ENCODE measurements at places on chromosomes 5 and 9.

DNA sequence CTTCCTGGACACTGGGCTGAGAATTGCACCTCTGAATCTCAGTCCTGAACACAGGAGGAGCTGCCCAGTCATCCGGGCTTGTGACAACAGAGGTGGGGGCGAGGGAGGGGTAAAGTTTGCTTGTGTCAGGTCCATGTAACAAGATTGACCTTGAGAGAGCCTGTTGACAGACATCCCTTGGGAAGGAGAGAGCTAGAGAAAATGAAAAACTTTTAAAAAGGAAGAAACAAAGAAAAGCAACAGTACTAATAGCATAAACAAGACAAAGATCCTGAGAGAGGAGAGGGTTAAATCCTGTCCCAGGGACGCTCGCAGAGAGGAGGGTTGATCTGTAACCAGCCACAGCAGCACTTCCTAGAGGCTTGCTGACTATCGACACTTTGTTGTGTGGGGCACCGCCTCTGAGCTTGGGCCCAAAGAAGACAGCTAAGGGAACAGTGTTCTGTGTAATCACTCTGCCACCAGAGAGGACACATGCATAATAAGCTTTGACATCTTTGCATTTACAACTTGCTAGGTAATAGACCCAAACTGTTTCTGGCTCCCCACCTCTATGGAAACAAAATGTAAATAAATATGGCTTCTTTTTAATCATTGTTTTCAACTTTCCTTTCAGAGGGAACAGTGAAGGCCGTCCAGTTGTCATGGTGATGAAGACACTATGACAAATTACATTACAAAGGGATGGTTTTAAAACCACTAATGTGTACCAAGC, 363.7 kb downstream of the CSNK1G3 start:
- no peak for DNase-seq

DNA sequence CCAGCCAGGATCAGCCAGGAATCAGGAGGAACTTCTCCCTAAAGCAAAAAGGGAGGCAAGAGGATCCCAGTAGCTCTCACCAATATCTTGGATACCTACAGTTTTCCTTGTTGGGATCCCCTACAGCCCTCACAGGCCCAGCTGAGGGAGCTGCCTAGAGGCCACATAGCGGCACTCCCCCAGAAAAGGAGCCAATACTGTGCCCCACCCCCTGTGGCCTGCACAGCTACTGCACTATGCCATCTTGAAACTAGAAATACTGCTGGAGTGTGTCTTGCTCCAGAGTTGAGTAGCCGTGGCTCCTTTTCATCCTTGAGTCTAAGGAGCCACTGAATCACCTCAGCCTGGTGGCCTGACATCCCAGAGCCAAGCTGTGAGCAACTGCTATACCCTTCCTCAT, 22.3 kb upstream of the TRPM6 start:
- DNase-seq: no peak

- no peak for DNase-seq
These were observed 292.0 kb upstream of the SMC2 start for GRCh38 chr9:103802068-103802467.

- no peak for DNase-seq
These were observed 33.8 kb downstream of the NEUROG1 start for GRCh38 chr5:135501965-135502364.

DNA sequence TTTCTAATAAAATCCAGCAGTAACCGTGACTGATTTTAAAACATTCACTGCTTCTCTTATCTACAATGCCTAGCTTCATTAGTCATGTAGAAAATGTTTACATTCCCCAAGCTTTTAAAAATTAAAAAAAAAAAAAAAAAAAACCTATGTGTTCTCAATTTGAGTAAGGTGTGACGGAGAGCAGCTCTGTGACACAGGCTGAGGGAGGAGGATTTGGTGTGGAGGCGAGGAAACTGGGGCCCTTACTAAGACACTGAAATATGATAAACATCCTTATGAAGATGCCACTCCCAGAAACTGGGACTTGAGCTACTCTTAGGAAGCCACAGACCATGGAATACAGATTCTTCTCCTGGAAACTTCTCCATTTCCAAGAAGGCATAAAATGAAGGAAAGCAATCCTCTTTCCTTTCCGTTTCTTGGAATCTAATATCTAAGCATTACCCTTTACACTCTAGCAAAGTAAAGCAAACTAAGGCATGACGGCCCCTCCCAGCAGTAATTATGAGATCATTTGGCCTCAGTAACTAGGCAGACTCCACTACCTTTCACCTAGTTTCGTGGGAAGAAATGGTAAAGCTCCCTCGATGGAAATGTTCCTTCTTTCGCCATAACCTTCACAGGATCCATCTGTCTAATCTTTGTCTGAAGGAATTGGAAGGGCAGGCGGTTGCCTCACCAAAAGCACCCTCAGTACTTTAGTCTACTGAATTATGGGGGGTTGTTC, 23.5 kb downstream of the GRAMD2B start:
- no peak for DNase-seq

- no peak for DNase-seq
These were observed 10.0 kb downstream of the OTULINL start for GRCh38 chr5:14591548-14591947.

Measured in NB4 (cell line).